ENCODE measurements at places on chromosomes 11 and 22. TPM values are rescaled to one million over a fixed set of nuclear protein-coding genes. Genes with fewer than 3 reads are reported as not detected.

CYP2D6 gene
- 0.11 TPM for polyA plus RNA-seq

OR8D2 gene
- polyA plus RNA-seq: not detected

RFPL2 gene
- polyA plus RNA-seq: 3.9 TPM

LDHAL6A gene
- 0.25 TPM for polyA plus RNA-seq

UCP3 gene
- polyA plus RNA-seq: 0.41 TPM

NCR3LG1 gene
- polyA plus RNA-seq: not detected

PATE2 gene
- polyA plus RNA-seq: not detected

PGR gene
- polyA plus RNA-seq: not detected

RBMXL2 gene
- polyA plus RNA-seq: not detected

MAPK8IP2 gene
- polyA plus RNA-seq: not detected

ROBO4 gene
- 0.04 TPM for polyA plus RNA-seq

ARHGAP20 gene
- not detected for polyA plus RNA-seq

GAL3ST1 gene
- polyA plus RNA-seq: 0.21 TPM

OR8D4 gene
- polyA plus RNA-seq: not detected

RTN4RL2 gene
- polyA plus RNA-seq: 0.44 TPM

APOA5 gene
- not detected for polyA plus RNA-seq

POU2F3 gene
- polyA plus RNA-seq: not detected

OR4A5 gene
- polyA plus RNA-seq: not detected

CCDC188 gene
- not detected for polyA plus RNA-seq

TRPM5 gene
- not detected for polyA plus RNA-seq

GNG3 gene
- not detected for polyA plus RNA-seq

GAL gene
- not detected for polyA plus RNA-seq

ZP1 gene
- polyA plus RNA-seq: not detected

SNX19 gene
- 24.8 TPM for polyA plus RNA-seq

MS4A4E gene
- not detected for polyA plus RNA-seq

SCUBE2 gene
- not detected for polyA plus RNA-seq

TH gene
- not detected for polyA plus RNA-seq

CNGA4 gene
- not detected for polyA plus RNA-seq

FAT3 gene
- polyA plus RNA-seq: not detected

TFIP11 gene
- 45.8 TPM for polyA plus RNA-seq

UBASH3B gene
- 10.3 TPM for polyA plus RNA-seq

MCHR1 gene
- not detected for polyA plus RNA-seq

HBB gene
- 0.67 TPM for polyA plus RNA-seq

ZNF214 gene
- not detected for polyA plus RNA-seq

ARHGAP8 gene
- polyA plus RNA-seq: not detected

P2RX6 gene
- 0.15 TPM for polyA plus RNA-seq

CD248 gene
- polyA plus RNA-seq: 10.6 TPM

ST14 gene
- polyA plus RNA-seq: 0.05 TPM

ZBTB16 gene
- 3.0 TPM for polyA plus RNA-seq

MS4A10 gene
- polyA plus RNA-seq: not detected

TPH1 gene
- polyA plus RNA-seq: 0.06 TPM

DNAL4 gene
- polyA plus RNA-seq: 15.0 TPM

PLA2G6 gene
- polyA plus RNA-seq: 4.8 TPM

KRTAP5-1 gene
- not detected for polyA plus RNA-seq

TTC12 gene
- polyA plus RNA-seq: 13.2 TPM

PRG3 gene
- not detected for polyA plus RNA-seq

TRIM21 gene
- polyA plus RNA-seq: 62.2 TPM

CYTH4 gene
- 71.1 TPM for polyA plus RNA-seq

GLYATL1 gene
- 0.39 TPM for polyA plus RNA-seq

C22orf42 gene
- polyA plus RNA-seq: not detected

POU2AF1 gene
- polyA plus RNA-seq: 0.53 TPM

All from naive thymus-derived CD4-positive, alpha-beta T cell (primary cell).